ENCODE measurements at places on chromosomes 2 and 18.

DNA sequence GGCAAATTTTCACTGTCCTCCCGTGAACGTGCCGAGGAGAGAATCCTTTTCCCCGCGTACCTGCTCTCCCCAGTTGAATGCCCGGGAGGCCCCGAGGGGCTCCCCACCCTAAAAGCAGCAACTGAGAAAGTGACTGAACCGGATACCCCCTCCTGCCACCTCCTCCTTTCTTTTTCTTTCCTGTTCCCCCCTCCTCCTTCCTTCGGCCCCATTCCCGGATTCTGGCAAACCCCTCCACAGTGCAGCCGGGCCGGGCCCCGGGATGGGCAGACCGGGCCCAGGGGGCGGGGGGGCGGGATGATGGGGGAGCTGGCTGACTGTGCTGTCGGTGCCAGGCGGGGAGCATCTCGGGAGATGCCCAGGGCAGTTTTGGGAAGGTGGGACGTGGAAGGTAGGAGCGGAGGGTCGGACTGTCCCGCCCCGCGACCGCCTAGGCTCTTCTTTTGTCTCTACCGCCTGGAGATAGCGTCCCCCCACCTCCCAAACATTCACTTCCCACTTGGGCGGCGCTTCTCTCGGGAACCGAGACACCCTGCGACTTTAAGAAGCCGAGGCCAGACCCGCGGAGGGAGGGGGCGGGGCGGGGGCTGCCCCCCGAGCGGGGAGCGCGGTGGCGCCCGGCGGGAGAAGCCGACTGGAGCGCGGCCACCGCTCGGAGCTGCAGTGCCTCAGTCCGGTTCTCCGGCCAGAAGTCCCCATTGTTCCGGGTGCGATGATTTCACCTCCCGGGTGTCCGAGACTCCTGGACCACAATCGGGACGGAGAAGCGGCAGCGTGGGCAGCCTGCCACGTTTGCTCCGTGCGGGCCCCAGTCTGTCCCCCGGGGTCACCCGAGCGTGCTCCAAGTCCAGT, 8.2 kb downstream of the DLX2 start:
- no peak for DNase-seq

DNA sequence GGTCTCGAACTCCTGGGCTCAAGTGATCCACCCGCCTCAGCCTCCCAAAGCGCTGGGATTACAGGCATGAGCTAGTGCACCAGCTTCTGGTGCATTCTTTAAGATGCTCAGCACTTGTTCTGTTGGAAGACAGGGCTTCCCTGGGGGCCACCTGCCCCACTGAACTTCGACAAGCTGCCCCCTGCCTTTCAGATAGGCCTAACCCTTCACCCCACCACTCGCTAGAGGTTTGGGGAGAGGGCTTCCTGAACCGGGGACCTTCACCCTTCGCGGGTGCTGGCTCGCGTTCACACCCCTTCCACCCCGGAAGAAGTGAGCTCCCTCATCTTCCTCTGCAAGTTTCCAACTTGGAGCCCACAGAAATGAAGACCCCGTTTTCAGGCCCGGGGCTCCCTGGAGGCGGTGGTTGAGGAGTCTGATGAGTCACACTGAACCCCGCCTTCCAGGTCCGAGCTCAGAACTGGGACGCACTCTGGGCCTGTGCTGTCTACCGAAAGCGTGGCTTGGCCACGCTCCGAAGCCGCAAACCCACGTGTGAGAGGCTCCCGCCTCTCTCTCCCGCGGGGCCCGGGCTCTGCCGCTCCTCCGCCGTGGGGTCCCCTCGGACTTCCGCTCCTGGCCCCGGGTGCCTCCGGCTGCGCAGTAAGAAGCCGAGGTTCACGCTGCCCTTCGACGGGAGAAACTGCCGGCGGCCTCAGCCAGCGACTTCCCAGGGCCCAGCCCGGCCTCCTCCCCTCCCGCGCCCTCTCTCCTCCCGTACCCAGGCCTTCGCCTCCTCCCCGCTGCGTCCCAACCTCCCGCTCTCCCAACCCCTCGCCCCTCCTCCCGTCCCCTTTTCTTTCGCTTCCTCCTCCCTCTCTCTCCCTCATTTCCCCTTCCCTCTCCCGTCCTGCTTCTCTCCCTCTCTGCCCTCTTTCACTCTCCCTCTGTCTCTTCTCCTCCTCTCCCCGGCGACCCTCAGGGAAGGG, 47.5 kb upstream of the SP3 start:
- no peak for DNase-seq

- DNase-seq, result peak; percentile 5
These were observed 117.0 kb downstream of the STK39 start for GRCh38 chr2:168130346-168130745.

DNA sequence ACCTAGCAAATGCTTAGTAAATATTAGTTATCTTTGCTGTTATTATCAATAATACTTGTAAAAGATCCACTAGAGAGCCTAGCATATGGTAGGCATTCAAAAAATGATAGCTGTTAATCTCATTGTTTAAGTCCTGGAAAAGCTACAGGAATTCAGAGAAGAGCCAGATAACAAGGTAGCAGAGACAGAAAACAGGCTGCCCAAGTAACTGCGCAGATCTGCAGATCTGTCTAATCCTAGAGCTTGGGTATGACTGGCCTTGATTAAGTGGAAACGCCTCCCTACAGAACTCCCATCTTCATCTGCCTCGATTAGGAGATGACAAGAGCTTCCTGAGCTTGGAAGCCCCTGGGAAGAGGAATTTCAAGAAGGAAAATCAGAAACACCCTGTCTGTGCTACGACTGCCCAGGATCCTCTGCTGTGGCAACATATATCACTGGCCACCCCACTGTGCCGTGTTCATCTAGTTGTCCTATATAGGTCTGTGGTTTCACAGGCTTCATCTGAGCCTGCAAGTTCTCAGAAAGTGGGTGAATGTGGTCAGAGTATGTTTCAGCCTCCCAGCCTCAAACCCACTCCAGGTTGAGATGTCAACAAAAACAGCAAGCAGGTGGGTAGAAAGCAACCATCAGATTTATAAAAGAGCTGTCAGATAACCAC, 151.5 kb upstream of the PKDCC start:
- DNase-seq, result no peak

DNA sequence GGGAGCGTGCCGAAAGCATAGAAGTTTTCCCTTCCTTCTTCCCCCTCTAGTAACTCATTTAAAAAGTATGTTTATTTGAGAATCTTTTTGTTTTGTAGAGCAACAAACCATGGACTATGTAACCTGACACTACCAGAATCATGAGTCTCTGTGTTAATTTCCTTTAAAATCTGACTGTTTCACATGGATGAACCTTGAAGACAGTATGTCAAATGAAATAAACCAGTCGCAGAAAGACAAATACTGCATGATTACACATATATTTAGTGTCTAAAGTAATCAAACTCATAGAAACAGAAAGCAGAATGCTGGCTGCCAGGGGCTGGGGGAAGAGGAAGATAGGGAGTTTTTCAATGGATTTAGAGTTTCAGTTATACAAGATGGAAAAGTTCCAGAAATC, 32.3 kb downstream of the PTPN2 start:
- DNase-seq, result no peak

DNA sequence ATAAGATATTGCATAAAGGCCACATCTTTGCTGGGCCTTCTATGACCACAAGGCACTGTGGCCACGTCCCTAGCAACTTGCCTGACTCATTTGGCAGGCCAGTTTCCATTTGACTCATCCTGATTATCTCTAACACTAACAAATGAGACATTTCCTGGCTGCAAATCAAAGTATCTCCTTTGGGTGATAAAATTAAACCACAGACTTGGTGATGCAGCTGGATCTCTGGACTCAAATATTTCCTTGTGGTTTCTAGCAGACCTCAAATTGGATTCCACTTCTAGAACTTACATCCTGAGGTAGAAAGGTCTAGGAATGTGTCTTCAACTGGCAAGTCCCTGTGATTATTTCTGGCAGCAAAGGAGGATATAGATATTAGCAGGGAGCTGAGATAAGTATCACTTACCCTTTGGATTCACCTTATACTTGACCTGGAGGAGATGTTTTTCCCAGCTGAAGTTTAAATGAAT, 167.9 kb upstream of the NXPH2 start:
- DNase-seq, result no peak

- no peak for DNase-seq
These were observed 61.8 kb downstream of the CAB39 start for GRCh38 chr2:230774348-230774951.

GRCh38 chr2:30268296-30268871, 37.0 kb downstream of the LBH start:
- no peak for DNase-seq

GRCh38 chr2:121890041-121890440, 134.6 kb downstream of the TSN start:
- DNase-seq, result no peak

GRCh38 chr2:98187194-98187593, 100.2 kb downstream of the VWA3B start:
- DNase-seq, result no peak

- DNase-seq, result no peak
These were observed 79.2 kb upstream of the NCK2 start for GRCh38 chr2:105665480-105665879.
